HTR-8/SVneo (cell line): ENCODE measurements at places on chromosomes 5 and 9.

DNA sequence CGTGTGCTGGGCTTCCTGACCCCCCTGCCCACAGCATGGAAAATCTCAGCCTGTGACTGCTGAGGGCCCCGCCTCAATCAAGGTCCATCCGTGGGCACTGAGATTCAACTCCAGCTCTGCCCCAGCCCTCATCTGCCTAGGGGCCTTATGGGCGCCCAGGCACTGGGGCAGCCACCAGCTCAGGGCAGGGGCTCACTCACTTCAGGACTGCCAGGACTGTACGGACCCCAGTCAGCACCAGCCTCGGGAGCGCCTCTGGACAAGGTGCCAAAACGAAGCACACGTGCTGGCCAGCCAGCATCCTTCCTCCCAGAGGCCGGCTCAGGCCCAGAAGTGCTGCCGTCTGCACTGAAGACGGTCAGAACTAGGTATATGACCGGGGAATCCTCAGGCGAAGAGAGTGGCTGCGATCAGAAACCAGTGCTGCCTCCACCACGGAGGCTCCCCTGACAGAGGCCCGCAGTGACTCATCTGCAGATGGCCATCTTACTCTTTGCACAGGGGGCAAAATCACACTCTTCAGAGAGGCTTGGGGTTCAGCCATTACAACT is 19.6 kb downstream of the CLPTM1L start:
- no peak for DNase-seq

DNA sequence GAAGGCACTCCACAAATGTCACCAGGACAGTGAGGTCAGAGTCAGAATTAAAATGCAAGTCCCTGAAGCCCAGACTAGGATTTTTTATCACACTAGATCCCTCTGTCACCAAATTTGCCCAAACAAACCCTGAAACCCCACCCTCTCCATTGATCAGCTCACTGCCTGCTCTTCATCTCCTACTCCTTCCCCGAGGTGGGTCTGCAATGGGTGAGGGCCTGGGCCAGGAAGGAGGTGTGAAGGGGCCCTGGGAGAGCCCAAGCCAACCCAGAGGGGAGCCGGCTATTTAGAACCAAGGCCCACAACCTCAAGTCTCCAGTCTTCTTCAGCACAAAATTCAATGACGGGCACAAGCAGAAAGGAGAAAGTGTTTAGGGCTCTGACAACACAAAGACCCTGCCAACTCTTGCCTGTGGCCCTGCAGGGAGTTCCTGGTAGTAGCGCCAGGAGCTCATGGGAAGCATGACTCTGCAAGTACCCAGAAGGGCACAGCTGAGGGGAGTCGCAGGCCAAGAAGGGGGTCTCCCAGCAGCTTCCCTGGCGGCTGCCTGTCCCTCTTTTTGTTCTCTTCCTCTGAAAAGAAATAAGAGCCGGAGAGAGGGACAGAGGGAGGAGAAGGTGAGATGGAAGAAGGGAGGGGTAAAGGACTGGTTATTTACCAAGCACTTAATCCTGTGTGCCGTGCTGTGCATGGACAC is 5.5 kb downstream of the FOXI1 start:
- DNase-seq = no peak

GRCh38 chr9:137236238-137236935 is 4.7 kb upstream of the TUBB4B start:
- peak; percentile 79 for DNase-seq

DNA sequence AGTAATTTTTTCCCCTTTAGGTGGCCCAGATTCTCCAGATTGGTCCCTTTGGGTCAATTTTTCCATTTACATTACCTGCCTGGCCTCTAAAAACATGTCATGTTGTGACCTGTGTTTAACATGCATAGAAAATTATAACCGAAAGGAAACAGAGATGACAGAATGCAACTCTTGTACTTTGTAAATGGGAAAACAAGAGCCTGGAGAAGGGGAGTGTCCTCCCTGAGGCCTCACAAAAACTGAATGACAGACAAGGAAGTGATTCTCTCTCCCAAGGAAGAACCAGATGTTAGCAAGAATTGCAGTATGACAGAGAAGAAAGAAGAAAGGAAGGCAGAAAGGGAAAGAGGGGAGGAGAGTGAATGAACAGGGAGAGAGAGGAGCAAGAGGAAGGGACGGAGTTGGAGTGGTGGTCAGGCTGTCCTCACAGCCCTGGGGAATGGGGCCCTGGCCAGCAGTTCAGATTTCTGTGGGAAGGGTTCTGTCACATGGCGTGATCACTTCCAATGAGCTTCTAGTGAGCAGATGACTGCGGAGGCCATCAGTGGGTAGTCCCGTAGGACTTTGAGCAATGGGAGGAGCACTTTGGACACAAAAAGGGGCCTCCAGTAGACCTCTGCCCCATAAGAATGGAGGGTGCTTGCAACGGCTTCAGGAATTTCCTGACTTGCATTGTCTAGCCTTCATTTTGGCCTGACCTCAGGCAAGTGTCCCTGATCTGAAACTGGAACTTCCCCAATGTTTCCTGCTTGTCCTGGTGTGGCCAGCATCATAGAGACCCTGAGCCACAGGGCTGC is 31.6 kb downstream of the ABLIM3 start:
- no peak for DNase-seq

GRCh38 chr5:149302641-149303040 is 31.0 kb downstream of the AFAP1L1 start:
- no peak for DNase-seq

- DNase-seq = no peak
Observed at GRCh38 chr5:169875091-169875728, 105.1 kb downstream of the INSYN2B start.

GRCh38 chr5:91464886-91465646 is 81.9 kb upstream of the ARRDC3 start:
- no peak for DNase-seq

- no peak for DNase-seq
Observed at GRCh38 chr5:138305797-138306196, 25.8 kb downstream of the CDC25C start.

- DNase-seq = no peak
Observed at GRCh38 chr9:4725706-4726442, 15.1 kb downstream of the AK3 start.

GRCh38 chr9:89531766-89532165 is 33.9 kb upstream of the SEMA4D start:
- no peak for DNase-seq

- DNase-seq = peak; percentile 73
Observed at GRCh38 chr5:38765399-38765861, 80.4 kb upstream of the OSMR start.
